NCI-H187 (cell line): ENCODE measurements at places on chromosomes 1 and 21.

- DNase-seq: no peak
Measured at GRCh38 chr1:227316456-227316855, 1.8 kb downstream of the CDC42BPA start.

- DNase-seq: no peak
Measured at GRCh38 chr1:175252561-175252960, 60.0 kb upstream of the KIAA0040 start.

GRCh38 chr1:24540906-24541710, 14.8 kb upstream of the NCMAP start:
- no peak for DNase-seq

GRCh38 chr1:206905295-206906164, 8.3 kb downstream of the IL24 start:
- no peak for DNase-seq

DNA sequence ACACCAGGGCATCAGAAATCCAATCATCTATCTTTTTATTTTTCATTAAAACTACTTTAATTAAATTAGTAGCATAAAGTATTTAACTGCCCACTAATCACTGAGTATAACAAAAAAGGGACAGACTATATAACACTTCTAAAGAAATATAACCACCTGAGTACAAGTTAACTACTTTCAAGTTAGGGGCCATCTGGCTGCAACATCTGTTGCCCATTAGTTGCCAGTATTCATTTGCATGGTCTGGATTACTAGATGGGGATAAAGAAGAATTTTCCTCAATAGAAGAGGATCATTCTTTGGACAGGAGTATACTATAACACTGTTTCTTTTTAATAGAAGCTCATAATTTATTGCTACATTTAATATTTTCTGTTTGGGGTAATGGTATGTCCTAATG, 446.4 kb downstream of the AMY1C start:
- no peak for DNase-seq

GRCh38 chr1:221832617-221833016, 90.7 kb upstream of the DUSP10 start:
- DNase-seq: no peak

- DNase-seq: no peak
Measured at GRCh38 chr1:210629276-210629675, 300.6 kb downstream of the HHAT start.

GRCh38 chr1:110639724-110640386, 33.7 kb upstream of the KCNA2 start:
- DNase-seq: no peak

DNA sequence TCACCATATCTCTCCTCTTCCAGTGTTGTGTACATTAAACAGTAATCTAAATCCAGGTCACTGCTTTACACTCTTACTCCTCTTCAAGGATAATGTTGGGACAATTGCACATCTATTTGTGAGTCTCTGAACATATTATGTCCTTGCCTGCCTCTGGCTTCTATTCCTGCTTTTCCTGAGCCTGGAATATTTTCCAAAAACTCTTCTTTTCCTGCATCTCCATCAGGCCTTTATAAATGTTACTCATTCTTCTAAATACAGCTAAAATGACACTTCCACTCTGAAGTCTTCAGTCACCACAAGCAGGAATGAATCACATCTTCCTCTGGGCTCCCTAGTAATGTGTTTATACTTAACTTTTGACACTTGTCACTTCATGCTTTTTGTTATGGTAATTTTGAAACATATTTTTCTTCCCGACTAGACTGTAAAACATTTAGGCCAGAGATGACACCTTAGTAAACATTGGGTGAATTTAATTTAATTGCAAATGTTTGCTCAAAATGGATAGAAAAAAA, 396.0 kb downstream of the LRRIQ3 start:
- DNase-seq: no peak

DNA sequence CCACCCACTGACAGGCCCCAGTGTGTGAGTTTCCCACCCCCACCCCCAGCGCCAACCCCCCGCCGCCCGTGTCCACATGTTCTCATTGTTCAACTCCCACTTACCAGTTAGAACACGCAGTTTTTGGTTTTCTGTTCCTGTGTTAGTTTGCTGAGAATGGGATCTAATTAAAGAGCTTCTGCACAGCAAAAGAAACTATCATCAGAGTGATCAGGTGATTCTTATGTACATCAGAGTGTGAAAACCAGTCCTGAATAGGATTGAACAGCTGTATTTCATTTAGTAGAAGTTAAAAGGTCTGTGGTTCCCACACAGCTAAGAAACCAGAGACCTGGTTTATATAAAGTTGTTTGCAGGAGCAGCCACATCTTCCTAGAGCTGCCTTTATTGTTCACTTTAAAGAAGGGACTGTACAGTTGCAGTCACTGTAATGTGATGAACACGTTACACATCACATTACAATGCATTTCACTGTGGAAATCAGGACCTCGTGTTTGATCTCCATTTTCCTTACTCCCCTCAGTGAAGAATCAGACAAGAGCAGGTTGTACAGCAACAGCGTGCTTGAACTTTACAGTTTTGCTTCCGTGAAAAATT, 1.2 kb downstream of the GBP6 start:
- no peak for DNase-seq

GRCh38 chr1:192574073-192574472, 1.5 kb upstream of the RGS1 start:
- no peak for DNase-seq

- no peak for DNase-seq
Measured at GRCh38 chr1:209458921-209459320, 124.6 kb upstream of the CAMK1G start.

GRCh38 chr1:247104965-247105364, 809 bp upstream of the ZNF669 start:
- no peak for DNase-seq

GRCh38 chr1:151577173-151577572, 34.7 kb upstream of the SNX27 start:
- DNase-seq: no peak

DNA sequence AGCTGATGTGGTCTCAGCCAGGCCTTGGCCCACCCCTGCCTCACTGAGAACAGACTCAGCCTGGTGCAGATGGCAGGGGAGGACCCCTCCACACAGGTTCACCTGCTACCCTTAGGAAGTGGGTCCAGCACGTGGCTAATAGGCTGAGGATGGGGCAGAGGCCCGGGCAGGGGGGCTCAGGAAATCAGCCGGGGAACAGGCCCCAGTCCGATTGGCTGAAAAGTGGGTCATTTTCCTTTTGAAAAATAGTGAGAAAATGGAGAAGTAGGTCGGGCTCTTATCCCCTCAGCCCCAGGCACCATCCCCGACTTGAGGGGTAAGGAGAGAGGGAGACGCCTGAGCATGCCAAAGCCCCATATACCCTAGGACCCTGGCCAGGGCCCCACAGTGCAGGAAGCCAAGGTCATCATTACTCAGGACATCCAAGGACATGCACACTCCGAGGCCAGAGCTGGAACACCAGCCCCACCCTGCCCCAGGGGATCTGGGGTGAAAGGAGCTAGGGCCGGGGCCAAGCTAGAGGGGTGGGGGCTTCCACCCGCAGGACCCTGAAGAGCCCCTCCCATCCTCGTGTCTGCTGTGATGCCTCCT, 11.0 kb downstream of the DLGAP3 start:
- no peak for DNase-seq

GRCh38 chr1:222240536-222241181, 307.2 kb downstream of the HHIPL2 start:
- DNase-seq: no peak

DNA sequence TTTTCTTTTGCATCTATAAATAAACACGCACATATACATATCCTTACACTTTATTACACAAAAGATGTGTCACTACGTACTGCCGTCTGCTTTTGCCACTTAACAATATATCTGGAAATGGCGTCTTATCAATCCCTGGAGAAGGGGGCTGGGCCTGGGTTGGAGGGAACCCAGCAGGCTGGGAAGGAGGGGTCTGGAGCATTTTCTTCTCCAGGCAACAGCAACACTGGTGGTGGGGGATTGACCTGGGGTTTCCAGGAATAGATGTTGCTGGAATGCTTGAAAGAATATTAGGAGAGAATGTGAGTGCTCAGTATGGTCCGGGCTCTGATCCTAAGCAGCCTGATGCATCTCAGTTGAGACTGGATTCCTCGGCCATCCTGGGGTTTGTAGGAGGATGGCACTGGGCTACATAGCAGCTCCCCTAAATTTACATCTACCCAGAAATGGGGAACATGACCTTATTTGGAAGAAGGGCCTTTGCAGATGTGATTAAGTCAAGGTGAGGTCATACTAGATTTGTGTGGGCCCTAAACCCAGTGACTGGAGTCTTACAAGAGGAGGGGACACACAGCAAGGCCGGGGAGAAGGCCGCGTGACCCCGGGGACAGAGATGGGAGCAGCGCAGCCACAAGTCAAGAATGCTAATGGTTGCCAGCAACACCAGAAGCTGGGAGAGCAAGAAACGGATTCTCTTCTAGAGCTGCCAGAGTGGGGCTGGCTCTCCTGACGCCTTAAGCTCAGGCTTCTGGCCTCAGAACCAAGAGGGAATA, 98.6 kb downstream of the SIK1 start:
- no peak for DNase-seq

DNA sequence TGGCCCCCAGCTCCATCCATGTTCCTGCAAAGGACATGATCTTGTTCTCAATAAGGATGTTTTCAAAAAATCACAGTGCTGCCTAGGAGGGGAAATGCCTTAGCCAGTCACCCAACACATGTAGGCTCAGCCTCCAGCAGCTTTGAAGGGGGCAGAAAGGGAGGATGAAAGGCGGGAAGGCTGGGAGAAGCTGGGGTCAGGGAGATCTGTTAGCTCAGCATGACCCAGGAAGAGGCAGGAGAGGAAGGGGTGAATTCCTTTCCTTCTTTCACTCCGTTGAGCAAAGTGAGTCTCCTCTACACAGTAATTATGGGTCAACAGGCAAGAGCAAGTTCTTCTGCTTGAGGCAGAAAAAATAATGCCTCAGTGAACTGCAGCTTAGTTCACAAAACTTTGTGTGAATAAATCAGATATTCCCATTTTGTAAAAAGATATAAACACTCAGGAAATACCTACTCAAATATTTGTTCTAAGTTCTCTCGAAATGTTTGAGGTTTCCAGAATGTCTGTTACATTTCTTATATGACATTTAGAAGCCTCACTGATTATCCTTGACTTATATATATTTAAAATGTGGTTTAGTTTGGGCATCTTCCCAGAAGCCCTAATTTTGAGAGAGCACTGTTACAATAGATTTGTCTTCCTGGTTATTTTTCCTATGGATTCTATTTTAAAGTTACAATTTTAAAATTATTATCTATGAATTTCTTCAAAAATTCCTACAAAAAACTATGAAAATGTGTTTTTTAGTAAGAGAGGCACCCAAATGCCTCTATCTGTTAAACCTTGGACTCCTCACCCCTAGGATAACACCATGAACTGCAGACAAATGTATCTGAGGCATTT, 116.8 kb downstream of the KCNJ6 start:
- DNase-seq: no peak

GRCh38 chr1:45594412-45594811, 10.6 kb downstream of the NASP start:
- DNase-seq: no peak

GRCh38 chr1:163823017-163823416, 501.3 kb downstream of the NUF2 start:
- no peak for DNase-seq

DNA sequence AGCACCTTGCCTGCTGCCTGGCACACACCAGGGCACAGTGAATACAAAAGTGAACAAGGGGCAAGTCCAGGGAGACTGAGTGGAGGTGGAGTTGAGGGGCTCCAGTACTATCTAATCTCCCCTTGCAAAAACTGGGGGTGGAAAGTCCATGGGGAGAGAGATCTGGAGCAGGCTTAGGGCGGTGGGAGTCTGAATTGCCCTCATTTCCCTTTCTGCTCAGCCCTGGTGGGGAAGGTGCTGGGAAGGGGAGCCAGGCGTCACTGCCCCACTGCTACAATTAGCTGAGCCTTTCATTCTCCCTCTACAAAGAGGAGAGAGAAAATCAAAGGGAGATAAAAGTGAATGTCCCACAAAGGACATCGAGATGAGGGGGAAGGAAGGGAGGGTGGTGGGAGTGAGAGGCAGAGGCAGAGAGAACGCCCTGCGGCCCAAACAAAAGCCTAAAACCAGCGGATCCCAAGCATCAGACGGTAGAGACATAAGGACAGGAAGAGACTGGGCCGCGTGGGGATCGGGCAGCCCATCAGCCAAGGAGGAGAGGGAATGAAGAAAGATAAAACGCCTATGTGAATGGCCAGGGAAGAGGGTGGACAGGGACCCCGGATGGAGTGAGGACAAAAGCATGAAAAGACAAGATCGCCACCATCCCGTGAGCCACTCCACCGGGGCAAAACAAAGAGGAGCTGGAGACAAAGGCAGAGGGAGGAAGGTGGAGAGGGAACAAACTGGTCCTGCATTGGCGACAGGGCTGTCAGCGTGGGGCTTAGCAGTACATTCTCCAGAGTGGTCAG, 46.8 kb upstream of the SOX13 start:
- DNase-seq: no peak
